ENCODE measurements at places on chromosomes 3 and 15.

DNA sequence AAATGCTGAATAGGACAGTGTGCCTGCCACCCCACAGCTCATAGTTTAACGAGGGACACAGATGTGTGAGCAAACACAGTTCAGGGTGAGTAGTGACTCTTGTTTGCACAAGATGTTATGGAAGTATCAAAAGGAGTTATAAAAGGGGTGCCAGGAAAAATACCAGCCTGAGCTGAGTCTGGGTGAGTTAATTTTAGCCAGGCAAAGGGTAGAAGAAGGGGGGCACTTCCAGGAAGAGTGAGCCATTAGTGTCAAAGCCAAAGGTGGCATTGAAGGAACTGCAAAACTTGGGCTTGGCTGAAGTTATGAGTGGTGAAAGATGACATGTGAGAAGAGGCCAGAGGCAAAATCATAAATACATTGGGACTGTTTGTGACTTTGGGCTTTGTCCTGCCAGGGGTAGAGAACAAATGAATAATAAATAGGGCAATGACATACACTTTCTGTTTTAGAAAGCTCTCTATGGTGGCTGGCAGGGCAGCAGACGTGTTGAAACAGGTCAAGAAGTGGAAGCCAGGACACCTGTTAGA is 1.9 kb upstream of the SPPL2A start:
- DNase-seq, result no peak

DNA sequence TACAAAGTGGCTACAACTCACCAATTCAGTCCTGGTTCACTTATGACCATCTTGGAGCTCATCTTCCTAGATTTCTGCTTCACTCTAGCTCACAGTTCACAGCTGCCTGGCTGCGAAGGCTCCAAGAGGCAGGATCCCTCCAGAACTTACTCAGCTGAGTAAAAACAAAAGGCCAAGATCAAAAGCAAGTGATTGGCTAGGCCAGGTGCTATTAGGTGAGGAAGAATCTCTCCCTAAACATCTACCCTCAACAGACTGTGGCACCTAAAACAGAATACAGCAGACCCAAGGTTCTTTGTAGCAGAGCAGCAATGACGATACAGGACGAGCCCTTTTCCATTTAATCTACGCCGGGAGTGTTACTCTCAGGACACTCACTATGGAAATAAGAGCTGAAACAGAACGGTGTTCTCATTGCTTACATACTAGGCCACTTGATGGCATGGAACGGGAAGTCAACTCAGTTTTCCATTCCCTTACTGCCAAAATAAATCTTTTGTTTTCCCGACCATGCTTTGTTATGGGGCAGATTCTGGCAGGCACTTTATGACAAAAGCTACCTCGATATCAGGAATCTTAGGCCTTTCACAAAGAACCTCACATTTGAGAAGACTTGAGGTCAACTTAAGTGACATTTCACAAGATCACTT is 901 bp downstream of the ICE2 start:
- no peak for DNase-seq

GRCh38 chr15:92880796-92881195 is 19.3 kb upstream of the CHD2 start:
- no peak for DNase-seq

- DNase-seq, result no peak
These were observed 49.9 kb downstream of the CASR start for GRCh38 chr3:122233101-122233952.

DNA sequence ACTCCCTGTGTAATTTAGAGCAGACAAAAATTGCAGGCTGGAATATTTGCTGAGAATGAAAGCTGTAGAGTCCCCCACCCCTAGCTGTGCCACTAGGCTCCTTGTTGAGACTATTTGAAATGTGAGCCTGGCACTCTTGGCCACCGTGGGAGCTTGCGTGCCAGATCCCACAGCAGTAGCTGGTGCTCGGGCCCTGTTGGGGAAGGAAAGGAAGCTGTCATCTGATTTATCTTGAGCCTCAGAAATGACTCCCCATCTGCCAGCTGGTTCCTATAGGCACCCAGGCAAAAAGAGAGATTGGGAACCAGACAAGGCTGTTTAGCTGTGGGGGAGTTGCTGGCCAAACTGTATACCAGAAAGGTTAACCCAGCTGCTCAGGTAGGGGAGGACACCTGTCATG is 23.4 kb upstream of the CLEC3B start:
- DNase-seq, result no peak

DNA sequence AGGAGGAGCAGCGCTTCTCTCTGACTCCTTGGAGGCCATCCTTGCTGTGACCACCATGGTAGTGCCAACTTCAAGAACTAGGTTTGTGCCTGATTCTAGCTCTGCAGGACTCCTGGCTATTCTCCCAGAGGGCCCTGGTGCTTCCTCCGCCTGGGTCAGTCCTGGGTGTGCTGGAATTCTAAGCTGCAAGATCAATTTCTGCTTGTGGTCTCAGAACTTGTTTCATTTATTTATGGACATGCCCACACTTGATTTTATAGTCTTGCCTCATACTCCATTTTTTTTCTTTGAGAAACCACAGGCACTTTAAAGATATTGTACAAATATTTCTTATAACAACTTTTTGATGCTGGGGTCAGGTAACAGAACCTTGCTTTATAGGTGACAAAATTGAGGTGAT is 87.6 kb downstream of the PDCD6IP start:
- no peak for DNase-seq

GRCh38 chr15:76517910-76518309 is 181.3 kb downstream of the ISL2 start:
- no peak for DNase-seq

GRCh38 chr3:181212271-181212670 is 222.7 kb upstream of the DNAJC19 start:
- no peak for DNase-seq

DNA sequence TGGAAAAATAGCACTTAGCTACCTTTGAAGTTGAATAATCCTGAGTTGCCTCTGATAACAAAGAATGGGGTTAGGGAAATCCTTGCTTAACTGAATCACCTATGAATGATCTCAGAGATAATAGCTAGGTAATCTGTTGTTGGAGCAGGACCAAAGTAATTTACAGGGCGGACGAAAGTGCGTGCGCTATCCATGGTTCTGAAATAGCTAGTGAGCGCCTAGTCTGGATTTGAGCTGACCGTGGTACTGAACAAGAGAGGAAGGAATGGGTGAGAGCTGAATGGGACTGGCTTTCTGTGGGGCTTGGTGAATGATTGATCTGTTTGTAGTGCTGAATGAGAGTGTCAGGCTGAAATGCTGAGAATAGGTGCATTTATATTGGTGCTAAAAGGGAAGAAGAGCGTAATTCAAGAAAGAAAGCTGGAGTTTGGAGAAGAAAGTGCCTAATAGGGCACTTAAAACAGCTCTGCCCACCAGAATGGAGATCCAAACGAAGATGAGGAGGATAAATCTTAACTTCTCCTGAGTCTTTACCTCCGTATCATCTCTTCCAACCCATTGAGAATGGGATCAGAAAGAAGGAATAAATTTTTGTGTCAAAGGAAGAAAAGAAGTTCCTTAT is 10.1 kb downstream of the SCN10A start:
- peak; percentile 67 for DNase-seq

GRCh38 chr3:36919439-36920160 is 25.3 kb downstream of the TRANK1 start:
- no peak for DNase-seq

DNA sequence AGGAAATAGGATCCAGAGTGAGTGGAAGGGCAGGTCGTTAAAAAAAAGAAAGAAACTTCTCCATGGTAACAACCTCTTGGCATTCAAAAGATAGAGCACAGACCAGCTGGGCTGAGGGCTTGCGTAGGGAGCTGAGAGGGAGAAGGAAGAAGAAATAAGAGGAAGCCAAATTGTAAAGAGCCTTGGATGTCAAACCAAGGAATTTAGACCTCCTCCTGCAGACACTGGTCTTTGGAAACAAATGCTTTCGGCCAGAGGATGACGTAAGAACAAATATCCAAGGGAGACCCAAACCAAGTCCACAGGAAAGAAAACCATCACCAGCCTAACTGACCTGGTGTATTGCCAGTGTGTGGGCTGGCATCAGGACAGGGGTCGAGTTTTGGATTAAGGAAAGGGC is 155.2 kb downstream of the UACA start:
- no peak for DNase-seq

DNA sequence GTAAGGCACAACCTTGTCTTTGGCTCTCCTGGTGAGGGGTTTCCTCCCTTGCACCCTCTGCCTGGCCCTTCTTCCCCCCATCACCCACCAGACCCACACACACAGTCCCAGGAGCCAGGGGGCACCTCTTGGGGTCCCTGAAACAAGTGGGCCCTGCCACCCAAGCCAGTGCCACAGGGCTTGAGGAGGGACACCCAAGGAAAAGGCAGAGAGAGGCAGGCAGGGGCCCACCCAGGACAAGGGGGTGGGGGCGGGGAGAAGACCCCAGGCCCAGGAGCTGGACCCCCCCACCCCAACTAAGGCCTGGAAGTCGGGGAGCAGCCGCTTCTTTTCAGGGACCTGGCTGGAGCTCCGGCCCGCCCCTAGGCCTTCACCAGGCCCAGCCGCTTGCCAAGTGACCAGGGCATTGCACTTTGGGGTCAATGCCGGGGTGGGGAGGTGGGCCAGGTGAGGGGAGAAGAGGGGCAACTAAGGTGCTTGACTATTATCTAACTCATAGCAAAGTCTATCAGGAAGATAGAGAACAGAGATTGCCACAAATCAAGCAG is 88.9 kb downstream of the KCNMB2 start:
- no peak for DNase-seq

- no peak for DNase-seq
These were observed 15.0 kb upstream of the SEC22A start for GRCh38 chr3:123186695-123187094.

DNA sequence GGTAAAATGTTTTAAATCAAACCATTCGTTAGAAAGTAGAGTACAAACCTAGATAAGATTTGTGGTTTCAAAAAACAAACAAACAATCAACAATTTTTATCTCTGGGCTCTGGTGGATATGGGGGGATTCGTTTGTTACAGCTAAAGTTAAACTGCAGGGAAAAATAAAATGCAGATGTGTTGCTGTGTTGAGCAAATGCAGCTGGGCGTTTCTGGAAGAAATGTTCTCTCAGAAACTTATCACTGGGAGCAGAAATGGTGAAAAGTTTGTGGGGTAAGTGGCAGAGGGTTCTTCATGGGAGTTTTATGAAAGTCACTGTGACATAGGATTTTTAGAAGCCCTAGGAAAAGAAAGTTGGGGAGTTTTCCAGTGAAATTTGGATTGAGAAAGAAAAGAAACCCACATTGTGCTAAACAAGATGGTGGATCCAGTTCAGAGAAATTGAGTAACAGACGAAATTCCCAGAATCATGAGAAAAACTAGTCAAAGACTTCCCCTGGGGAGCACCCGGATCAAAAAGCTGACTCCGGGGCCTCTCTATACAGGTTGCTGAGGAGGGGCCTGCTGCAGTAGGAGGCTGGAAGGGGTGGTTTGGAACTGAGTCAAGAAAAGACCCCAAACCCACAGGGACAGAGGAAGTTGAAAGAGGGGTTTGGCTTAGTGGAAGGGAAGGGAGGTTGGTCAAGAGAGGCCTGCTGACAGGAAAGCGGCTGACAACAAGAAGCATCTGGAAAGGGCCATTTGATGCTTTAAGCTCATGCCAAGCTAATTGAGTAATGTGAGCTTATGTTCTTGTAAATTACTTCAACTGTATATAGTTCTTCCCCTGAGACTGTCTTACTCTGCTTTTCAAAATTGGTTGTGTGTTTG is 108.7 kb downstream of the RARB start:
- DNase-seq, result no peak

- DNase-seq, result no peak
These were observed 760.2 kb downstream of the NAALADL2 start for GRCh38 chr3:175619369-175619768.

DNA sequence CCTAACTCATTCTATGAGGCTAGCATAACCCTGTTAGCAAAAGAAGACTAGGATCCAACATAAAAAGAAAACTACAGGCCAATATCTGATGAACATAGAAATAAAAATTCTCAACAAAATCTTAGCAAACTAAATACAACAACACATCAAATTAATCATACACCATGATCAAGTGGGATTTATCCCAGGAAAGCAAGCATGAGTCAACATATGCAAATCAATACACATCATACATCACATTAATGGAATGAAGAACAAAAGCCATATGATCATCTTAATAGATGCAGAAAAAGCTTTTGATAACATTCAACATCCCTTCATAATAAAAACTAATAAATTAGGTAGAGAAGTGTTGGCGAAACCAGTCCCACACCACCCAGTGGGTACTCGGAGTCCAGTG is 136.1 kb upstream of the MME start:
- DNase-seq, result no peak

- DNase-seq, result no peak
These were observed 82.5 kb downstream of the NEK11 start for GRCh38 chr3:131109156-131109555.

- DNase-seq, result no peak
These were observed 66.1 kb upstream of the RORA start for GRCh38 chr15:61295239-61295638.

GRCh38 chr3:105674437-105675065 is 194.3 kb downstream of the CBLB start:
- DNase-seq, result no peak

GRCh38 chr3:30871720-30872119 is 22.7 kb downstream of the GADL1 start:
- DNase-seq, result no peak

DNA sequence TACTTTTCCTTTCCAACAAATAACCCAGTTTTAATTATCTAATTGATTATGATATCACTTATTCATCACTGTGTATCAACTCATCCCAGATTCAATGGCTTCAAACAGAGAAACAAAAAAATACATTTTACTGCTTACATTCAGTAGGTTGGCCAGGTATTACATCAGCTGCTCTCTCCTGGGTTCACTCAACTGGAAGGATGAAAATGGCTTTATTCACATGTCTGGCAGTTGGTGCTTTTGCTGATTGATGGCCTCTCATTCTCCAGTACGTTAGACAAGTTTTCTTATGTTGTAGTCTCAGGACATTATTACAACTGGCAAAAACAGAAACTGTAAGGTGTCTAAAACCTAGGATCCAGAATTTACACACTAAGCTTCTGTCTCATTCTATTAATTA is 811.0 kb upstream of the ALCAM start:
- no peak for DNase-seq

DNA sequence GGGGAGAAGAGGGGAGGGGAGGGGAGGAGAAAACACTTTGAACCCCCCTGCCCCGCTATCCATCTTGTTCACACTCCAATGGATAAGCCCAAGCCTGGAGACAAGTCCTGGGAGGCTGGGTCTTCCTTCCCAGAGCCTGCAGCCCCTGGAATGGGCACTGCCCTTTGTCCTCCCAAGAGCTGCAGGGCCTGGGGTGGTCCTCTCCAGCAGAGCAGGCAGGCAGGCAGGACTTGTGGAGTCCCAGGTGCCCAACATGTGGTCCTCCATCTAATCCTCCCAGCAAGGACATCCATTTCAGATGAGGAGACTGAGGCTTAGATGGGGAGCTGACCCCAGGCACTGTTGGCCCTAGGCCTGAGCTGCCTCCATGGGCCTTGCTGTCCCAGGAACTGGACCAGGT is 10.4 kb upstream of the MESP2 start:
- no peak for DNase-seq

All from Calu3 (cell line).